ENCODE measurements at places on chromosomes 6 and 20. TPM values are rescaled to one million over a fixed set of nuclear protein-coding genes. Genes with fewer than 3 reads are reported as not detected.

DNA sequence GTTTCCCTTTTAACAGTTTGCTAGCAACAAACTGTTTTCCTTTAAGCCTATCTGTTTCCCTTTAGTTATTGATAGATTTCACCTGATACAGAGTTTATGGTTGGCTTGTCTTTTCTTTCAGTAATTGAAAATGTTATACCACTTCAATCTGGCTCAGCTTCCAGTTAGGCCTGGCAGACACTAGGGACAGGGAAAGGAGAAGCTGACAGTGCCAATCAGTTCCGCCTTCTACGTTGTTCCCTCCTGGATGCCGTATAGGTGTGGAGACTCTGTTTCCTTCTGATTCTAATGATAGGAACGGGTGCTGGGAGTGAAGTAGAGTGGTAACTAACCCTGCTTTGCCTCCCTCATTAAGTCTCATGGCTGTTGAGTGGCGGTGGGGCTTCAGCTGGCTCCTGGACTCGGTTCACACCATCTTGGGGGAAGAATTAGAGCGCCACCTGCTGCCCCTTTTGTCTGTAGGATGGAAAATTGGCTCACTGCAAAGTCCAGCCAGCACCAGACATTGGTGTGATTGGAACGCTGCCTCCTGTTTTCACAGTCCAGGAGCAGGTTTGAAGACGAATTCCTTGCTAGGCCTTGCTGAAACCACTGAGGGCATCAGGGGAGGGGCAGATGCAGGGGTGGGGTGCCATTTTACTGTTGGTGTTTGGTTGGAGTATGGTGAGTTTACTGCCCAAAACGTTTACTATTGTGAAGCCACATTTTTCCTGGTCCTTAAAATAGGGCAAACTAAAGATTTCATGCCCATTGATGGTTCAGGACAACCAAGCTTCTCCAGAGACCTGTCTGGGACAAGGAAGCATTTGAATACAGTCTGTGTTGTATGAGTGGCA is 1729.5 kb downstream of the GRIK2 start:
- no peaks in the 10 kb centered on the region for H3K36me3 ChIP-seq
- H3K4me1 ChIP-seq, result no peaks in the 10 kb centered on the region
- no peak for DNase-seq
- H3K27ac ChIP-seq, result no peak overlapping the region
- no peak overlapping the region for H3K4me3 ChIP-seq

Gene SOX18
- total RNA-seq, result not detected

Gene KIAA1755
- not detected for total RNA-seq

Gene MICA
- 12.8 TPM for total RNA-seq
